ENCODE measurements at places on chromosomes 2 and 18. TPM values are rescaled to one million over a fixed set of nuclear protein-coding genes. Genes with fewer than 3 reads are reported as not detected.

GRCh38 chr2:195818526-195818925 is 161.5 kb downstream of the SLC39A10 start:
- H3K27me3 ChIP-seq: peaks cover 2% of the 10 kb centered on the region
- no peak overlapping the region for H3K4me3 ChIP-seq
- no peak for DNase-seq
- no peaks in the 10 kb centered on the region for H3K36me3 ChIP-seq
- no peak overlapping the region for H3K27ac ChIP-seq

DNA sequence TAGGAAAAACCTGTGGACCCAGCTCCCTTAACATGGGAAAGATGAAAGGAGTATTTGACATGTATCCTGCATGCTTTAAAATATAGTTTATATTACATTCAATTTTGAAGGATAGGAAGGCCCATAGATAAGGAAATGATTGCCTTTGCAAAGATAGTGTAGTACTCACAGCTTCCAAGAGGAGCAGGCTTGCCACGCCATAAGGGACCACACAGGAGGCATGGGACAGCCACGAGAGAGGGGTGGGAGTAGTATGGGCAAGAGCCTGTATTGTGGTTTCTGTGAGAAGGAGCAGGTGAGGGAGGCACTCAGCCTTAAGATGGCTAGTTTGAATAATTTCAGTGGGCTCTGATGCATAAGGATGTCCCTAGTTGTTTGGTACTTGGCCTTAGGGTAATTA is 740.3 kb downstream of the SATB2 start:
- H3K4me3 ChIP-seq: no peak overlapping the region
- H3K36me3 ChIP-seq: no peaks in the 10 kb centered on the region
- DNase-seq: no peak

DNA sequence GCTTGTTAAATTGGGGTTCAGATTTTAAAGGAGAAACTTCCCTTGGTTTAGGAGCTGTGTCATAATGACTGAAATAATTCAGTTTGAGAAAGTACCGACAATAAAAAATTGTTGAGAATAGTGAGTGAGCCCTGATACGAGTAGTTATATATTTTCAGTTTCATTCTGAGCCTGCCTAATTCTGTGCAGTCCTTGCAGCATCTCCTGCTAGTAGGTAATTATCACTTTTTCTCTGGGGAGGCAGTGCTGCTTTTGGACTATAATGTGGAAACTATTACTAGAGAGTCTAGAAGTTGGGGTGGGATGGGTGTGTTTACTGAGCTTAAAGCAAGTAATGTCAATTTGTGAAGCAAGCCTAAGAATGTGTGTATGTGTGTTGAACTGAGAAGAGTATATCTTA is 21.7 kb downstream of the ZNF638 start:
- peaks cover 52% of the 10 kb centered on the region for H3K4me1 ChIP-seq
- peaks cover 41% of the 10 kb centered on the region for H3K36me3 ChIP-seq
- no peak for DNase-seq
- H3K4me3 ChIP-seq: peak overlapping the region; percentile 4

- H3K27ac ChIP-seq: no peak overlapping the region
- H3K36me3 ChIP-seq: no peaks in the 10 kb centered on the region
- no peaks in the 10 kb centered on the region for H3K4me1 ChIP-seq
- H3K27me3 ChIP-seq: peaks cover 5% of the 10 kb centered on the region
- H3K4me3 ChIP-seq: no peak overlapping the region
Observed at GRCh38 chr2:217932803-217933616, 69.8 kb downstream of the TNS1 start.

GRCh38 chr2:48135797-48136196 is 229.5 kb upstream of the FBXO11 start:
- H3K4me1 ChIP-seq: peaks cover 4% of the 10 kb centered on the region
- no peaks in the 10 kb centered on the region for H3K27me3 ChIP-seq
- DNase-seq: no peak
- no peaks in the 10 kb centered on the region for H3K36me3 ChIP-seq
- no peak overlapping the region for H3K27ac ChIP-seq

DNA sequence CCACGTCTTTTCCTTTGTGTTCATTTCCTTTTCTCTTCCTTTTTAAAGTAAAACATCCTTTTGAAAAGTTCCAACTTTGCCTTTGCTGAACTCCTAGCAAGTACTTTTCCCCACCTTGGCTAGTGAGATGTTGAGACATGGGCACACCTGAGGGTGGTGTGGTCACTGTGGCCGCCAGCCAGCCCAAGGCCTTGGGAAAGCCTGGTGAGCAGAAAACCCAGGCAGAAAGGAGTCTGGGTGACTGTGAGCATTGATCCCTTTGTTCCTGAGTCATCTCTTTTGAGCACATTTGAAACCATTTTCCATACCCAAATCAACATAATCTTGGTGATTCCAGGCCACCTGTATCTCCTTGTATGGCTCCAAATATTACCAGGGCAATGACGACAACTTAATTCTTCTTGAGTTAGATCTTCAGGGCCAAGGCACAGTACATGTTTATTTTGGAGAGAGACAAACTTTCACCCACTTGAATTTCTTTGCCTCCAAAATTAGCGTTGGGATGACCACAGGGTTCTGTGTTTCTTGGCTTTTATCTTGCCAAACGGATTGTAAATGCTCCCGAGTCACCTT is 14.5 kb downstream of the EPAS1 start:
- no peak overlapping the region for H3K27ac ChIP-seq
- H3K27me3 ChIP-seq: peaks cover 20% of the 10 kb centered on the region
- no peaks in the 10 kb centered on the region for H3K36me3 ChIP-seq
- peaks cover 7% of the 10 kb centered on the region for H3K4me1 ChIP-seq
- H3K4me3 ChIP-seq: no peak overlapping the region

DNA sequence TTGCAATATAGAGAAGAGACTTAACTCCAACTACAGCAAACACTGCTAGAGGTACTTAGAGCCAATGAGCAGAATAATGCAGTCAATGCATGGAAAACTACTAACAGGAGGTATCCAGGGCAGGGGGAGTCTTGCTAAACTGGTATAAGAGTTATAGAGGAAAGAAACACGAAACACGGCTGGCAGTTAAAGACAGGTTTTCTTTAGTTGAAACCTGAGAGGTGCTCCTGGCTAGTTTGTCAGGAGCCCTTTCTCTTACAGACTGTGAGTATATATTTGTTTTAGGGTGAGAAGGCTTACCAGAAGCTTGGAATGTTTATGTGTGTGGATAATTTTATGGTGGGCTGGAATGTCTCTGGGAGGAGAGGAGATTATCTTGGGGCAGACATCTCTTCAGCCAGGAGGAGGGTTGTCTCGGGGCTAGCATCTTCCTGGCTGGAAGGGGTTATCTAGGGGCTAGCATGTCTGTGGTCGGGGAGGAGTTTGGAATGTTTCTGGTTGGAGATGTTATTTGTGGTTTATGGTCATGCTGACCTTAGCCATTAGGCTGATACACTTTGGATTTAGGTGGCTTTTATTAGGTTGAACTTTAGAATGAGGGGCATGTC is 1048.8 kb downstream of the DPP10 start:
- no peak for DNase-seq
- no peak overlapping the region for H3K4me3 ChIP-seq
- H3K27me3 ChIP-seq: no peaks in the 10 kb centered on the region
- H3K4me1 ChIP-seq: no peaks in the 10 kb centered on the region
- no peak overlapping the region for H3K27ac ChIP-seq
- H3K36me3 ChIP-seq: no peaks in the 10 kb centered on the region

- H3K27ac ChIP-seq: no peak overlapping the region
- DNase-seq: no peak
- peaks cover 29% of the 10 kb centered on the region for H3K4me1 ChIP-seq
- H3K4me3 ChIP-seq: no peak overlapping the region
Observed at GRCh38 chr2:144382849-144383248, 137.1 kb downstream of the ZEB2 start.

GRCh38 chr2:61178603-61179545 is 16.9 kb downstream of the C2orf74 start:
- H3K27me3 ChIP-seq: no peaks in the 10 kb centered on the region
- peak overlapping the region; percentile 89 for H3K4me3 ChIP-seq
- DNase-seq: peak; percentile 50
- peaks cover 55% of the 10 kb centered on the region for H3K4me1 ChIP-seq
- H3K36me3 ChIP-seq: peaks cover 43% of the 10 kb centered on the region

- no peaks in the 10 kb centered on the region for H3K36me3 ChIP-seq
- H3K4me1 ChIP-seq: no peaks in the 10 kb centered on the region
- no peak overlapping the region for H3K4me3 ChIP-seq
- peaks cover 2% of the 10 kb centered on the region for H3K27me3 ChIP-seq
Observed at GRCh38 chr2:146989741-146990140, 855.1 kb upstream of the ACVR2A start.

GRCh38 chr2:58540681-58541080 is 299.6 kb upstream of the FANCL start:
- no peaks in the 10 kb centered on the region for H3K36me3 ChIP-seq
- no peak overlapping the region for H3K4me3 ChIP-seq
- no peaks in the 10 kb centered on the region for H3K4me1 ChIP-seq
- peaks cover 1% of the 10 kb centered on the region for H3K27me3 ChIP-seq
- no peak for DNase-seq
- no peak overlapping the region for H3K27ac ChIP-seq

GRCh38 chr18:62881509-62882016 is 166.2 kb downstream of the PHLPP1 start:
- H3K4me1 ChIP-seq: peaks cover 18% of the 10 kb centered on the region
- H3K36me3 ChIP-seq: no peaks in the 10 kb centered on the region
- no peak overlapping the region for H3K27ac ChIP-seq
- H3K27me3 ChIP-seq: no peaks in the 10 kb centered on the region
- H3K4me3 ChIP-seq: no peak overlapping the region
- DNase-seq: peak; percentile 24

GRCh38 chr2:95314964-95315611 is 17.9 kb downstream of the KCNIP3 start:
- H3K4me3 ChIP-seq: no peak overlapping the region
- no peaks in the 10 kb centered on the region for H3K36me3 ChIP-seq
- H3K4me1 ChIP-seq: no peaks in the 10 kb centered on the region
- no peak overlapping the region for H3K27ac ChIP-seq

- H3K27ac ChIP-seq: no peak overlapping the region
- H3K4me1 ChIP-seq: no peaks in the 10 kb centered on the region
- H3K27me3 ChIP-seq: no peaks in the 10 kb centered on the region
- no peak for DNase-seq
- H3K36me3 ChIP-seq: no peaks in the 10 kb centered on the region
Observed at GRCh38 chr2:8860239-8860638, 22.8 kb upstream of the KIDINS220 start.

GRCh38 chr2:203404996-203405395 is 76.8 kb downstream of the ABI2 start:
- no peaks in the 10 kb centered on the region for H3K27me3 ChIP-seq
- H3K27ac ChIP-seq: no peak overlapping the region

DNA sequence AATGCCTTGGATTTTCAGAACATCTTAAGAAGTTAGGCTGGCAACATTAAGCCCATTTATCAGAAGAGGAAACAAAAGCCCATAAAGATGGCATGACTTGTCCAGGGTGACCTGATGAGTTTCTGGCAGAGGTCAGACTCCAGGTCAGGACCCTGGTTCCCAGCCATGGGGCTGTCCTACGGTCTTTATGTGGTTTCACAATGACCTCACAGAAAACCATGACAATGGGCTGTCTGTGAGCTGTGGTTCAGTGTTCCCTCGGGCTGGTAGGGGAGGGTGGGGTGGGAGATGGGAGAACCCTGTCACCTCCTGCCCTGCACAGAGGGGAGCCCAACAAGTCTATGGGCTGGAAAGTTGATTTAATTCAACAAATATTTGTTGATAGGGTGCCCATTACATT is 101.8 kb downstream of the LOXHD1 start:
- H3K4me1 ChIP-seq: no peaks in the 10 kb centered on the region
- H3K36me3 ChIP-seq: no peaks in the 10 kb centered on the region
- no peak overlapping the region for H3K4me3 ChIP-seq
- no peak for DNase-seq
- no peaks in the 10 kb centered on the region for H3K27me3 ChIP-seq
- no peak overlapping the region for H3K27ac ChIP-seq

DNA sequence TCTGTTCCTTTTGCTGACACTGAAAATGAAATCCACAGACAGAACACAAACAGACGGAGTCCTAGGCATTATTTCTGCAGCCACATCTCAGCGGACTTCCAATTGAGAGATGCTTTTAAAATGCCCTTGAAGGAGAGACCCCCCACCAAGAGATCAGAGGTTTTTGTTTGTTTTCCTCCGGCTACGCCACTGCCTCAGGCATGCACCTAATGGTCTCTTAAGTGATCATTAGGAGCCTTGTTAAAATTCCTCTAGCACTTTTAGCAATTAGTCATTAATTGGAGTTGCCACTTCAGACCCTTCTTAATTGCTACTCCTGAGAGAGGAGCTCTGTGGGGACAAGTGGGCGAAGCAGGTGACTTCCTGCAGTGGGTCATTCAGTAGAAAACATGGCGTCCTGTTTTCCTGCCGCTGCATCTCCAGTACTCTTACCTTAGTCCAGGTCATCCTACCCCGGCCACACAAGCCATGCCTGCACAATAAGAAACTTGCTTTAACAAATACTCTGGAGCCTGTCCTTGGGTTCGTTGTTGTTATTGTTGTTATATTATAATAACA is 257.7 kb upstream of the CHAC2 start:
- no peak for DNase-seq
- peaks cover 2% of the 10 kb centered on the region for H3K27me3 ChIP-seq
- no peak overlapping the region for H3K27ac ChIP-seq
- no peak overlapping the region for H3K4me3 ChIP-seq
- no peaks in the 10 kb centered on the region for H3K36me3 ChIP-seq

DNA sequence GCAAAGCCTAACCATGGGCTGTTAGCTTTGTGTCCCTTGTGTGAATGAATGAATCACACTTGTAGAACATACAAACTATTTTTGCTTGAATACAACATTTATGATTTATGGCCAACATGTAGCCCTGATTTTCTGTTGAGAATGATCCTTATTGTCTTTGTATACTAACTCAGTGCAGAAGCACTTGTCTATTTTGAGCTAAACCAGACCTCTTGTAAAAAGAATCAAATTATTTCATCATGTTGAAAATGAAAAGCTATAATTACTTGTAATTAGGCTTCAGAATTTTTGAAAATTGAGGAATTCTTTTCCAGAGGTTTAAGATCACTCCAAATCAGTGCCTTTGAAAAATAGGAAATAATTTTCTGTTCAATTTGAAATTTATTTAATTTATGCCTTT is 85.9 kb downstream of the ZNF407 start:
- H3K27me3 ChIP-seq: no peaks in the 10 kb centered on the region
- no peak for DNase-seq
- H3K4me3 ChIP-seq: no peak overlapping the region
- no peak overlapping the region for H3K27ac ChIP-seq

Gene GPR148
- not detected for total RNA-seq

Gene PPP1R1C
- not detected for total RNA-seq

Gene DUSP11
- 28.5 TPM for total RNA-seq

Gene CYTIP
- total RNA-seq: 388 TPM

Gene GPAT2
- total RNA-seq: 15.4 TPM

Gene CIAO1
- 86.6 TPM for total RNA-seq

Gene LOXHD1
- total RNA-seq: 0.05 TPM

Gene MPV17
- total RNA-seq: 86.0 TPM

Gene SNED1
- total RNA-seq: 3.8 TPM

Data from activated CD4-positive, alpha-beta memory T cell treated with anti-CD3 and anti-CD28 coated beads for 36 hours (primary cell).